ENCODE measurements at places on chromosomes 7 and 10.
A peak's percentile ranks its signal among the peaks of the same experiment; 100 is the strongest.

DNA sequence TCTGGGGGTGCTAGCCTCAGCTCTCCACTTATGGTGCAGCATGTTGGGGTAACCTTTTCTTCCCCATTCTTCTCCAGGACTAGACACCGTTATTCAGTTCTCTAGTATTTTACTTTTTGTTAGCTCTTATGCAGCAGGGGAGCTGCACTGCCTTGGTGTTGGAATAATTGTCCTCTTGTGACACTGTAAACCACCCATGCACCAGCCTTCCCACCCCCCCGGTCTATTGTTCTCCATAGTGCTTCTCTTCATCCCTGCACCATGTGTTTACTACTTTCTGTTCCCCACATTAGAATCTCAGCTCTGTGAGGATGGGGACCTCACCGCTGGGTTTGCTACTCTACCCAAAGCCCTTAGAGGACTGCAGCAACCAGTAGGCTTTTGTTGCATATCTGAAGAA lies 230.7 kb downstream of the RPS24 start:
- DNase-seq = no peak

- peak; percentile 78 for DNase-seq
Observed at GRCh38 chr10:67602268-67602950, 93.6 kb downstream of the CTNNA3 start.

GRCh38 chr7:28191751-28192150 lies 11.2 kb upstream of the JAZF1 start:
- no peak for DNase-seq

- no peak for DNase-seq
Observed at GRCh38 chr7:22295402-22296264, 61.3 kb downstream of the RAPGEF5 start.

GRCh38 chr7:94104301-94104700 lies 100.1 kb upstream of the BET1 start:
- DNase-seq = no peak

GRCh38 chr7:6705959-6706665 lies 635 bp downstream of the ZNF12 start:
- DNase-seq = no peak

GRCh38 chr10:115963848-115964247 lies 309.2 kb downstream of the GFRA1 start:
- DNase-seq = no peak

GRCh38 chr10:69703766-69704630 lies 74.0 kb downstream of the FAM241B start:
- peak; percentile 25 for DNase-seq

GRCh38 chr7:4851459-4852422 lies 10.1 kb downstream of the PAPOLB start:
- no peak for DNase-seq

DNA sequence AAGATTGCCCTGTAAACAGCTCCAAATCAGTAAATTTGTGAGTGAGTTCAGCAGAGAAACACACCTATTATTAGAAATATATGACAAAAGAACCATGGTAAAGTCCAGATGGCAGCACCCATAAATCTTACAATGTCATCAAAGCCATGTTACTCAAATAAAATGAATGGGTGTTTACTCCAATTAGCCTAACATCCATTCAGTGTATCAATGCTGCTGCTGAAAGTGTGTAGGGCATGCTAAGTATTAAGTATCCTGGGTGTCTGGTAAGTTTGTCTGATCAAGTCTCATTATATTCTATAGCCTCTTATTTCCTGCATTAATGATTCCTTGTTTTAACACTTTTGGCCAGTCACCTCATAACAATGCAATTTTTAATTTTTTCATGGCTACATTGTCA lies 185.5 kb upstream of the STEAP4 start:
- no peak for DNase-seq

GRCh38 chr10:69847458-69847857 lies 45.8 kb downstream of the COL13A1 start:
- DNase-seq = no peak

DNA sequence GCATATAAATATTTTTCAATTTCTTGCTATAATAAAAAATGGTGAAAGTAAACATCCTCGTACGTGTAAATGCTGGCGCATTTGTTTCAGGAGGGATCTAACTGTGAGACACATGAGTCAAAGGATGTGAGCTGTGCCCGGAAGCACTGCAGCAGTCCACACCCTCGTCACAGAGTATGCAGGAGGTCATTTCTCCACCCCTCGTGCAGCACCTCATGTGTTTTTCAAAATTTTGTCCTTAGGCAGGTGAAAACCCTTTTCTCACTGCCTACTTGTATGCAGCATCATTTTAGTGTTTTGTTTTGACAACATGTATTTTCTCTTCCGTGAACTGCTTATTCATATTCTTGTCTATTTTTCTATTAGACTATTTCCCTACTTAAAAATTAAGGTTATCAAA lies 162.7 kb downstream of the AVL9 start:
- no peak for DNase-seq

DNA sequence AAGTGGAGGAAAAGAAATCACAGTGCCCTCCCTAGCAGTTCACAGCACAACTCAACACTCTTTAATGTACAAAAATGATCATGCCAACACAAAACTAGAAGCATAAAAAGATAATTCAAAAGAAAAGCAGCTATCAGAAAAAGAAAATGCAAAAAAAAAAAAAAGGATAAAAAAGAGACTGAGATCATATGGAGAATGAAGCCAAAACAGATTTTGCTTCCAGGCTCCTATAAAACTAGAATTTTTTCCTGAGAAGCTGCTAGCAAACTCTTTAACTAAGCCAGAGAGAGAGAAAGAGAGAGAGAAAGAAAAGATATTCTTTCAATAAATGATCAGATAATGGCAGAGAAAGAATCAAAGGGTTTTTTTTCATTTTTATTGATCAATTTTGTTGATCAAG lies 288.0 kb upstream of the ANKRD30A start:
- no peak for DNase-seq

- DNase-seq = no peak
Observed at GRCh38 chr10:94230134-94230785, 132.5 kb downstream of the NOC3L start.

- DNase-seq = no peak
Observed at GRCh38 chr10:62352356-62352970, 21.7 kb upstream of the ZNF365 start.

GRCh38 chr10:88946200-88946599 lies 6.4 kb downstream of the ACTA2 start:
- no peak for DNase-seq

GRCh38 chr7:131627735-131628190 lies 71.3 kb upstream of the PODXL start:
- DNase-seq = no peak

DNA sequence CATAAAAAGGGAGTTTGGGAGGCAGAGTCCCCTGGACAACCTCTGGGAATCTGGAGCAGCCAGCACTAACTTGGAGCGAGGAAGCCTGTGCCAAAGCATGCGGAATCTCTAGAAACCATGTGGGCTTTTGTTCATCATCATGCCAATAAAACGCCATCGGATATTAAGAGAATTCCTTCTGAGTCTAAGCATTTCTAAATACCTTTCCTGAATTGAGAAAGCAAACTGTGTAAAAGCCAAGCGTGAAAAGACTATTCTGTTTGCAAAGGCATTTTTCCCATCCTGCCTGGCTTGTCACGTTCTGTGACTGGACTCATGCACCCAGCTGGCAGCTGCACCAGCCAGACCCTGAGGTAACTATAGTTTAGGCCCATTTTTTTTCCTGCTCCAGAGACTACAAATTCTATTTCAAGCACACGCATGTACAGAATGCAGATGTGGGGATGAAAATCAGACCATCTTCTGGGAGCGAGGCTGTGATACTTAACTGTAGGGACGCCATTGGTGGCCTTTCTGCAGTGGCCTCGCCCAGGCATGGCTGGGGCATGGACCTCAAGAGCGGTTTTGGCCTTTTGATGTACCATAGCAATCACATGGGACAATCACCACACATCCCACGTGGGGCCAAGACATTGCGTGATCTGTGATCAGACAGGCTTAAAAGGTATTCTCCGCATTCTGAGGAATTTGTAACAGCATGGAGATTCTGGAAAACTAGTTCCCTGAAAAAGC lies 218.9 kb downstream of the KIAA1217 start:
- DNase-seq = no peak

DNA sequence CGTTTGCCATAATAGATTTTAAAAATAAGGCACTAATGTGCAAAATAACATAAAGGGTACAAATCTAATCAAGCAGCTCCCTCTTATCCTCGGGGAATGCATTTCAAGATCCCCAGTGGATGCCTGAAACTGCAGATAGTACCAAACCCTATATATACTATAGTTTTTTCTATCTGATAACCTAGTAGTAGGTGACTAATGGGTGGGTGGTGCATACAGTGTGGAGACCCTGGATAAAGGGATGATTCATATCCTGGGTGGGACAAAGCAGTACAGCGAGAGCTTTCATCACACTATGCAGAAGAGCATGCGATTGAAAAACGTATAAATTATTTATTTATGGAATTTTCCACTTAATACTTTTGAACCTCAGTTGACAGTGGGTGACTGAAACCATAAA lies 464.5 kb downstream of the GRID1 start:
- no peak for DNase-seq

DNA sequence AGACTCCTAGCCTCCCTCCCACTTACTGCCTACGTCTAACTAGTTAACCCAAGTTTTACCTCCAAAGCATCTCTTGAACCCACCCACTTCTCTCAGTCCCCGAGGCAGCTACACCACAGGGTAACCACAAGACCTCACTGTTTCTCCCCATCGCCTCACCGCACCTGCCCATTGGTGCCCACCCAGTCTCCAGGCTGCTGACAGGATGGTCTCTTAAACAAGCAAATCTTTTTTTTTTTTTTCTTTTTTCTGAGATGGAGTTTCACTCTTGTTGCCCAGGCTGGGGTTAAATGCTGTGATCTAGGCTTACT lies 47.0 kb downstream of the DENND2A start:
- no peak for DNase-seq

- no peak for DNase-seq
Observed at GRCh38 chr10:117166418-117167345, 28.6 kb upstream of the VAX1 start.

DNA sequence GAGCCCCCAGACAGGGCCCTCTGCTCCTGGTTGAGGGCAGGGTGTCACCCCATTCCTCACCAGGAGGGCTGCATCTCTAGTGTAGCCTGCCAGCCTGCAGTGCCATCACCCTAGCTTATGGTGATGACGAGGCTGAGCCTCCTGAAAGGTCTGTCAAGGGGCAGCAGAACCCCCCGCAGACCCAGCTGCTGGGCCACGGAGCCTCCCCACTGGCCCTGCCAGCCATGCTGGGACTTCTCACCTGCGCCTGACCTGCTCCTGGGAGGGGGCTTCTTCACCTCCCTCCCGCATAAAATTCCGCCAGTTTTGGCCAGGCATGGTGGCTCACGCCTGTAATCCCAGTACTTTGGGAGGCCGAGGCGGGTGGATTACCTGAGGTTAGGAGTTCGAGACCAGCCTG lies 40.4 kb upstream of the RASGEF1A start:
- DNase-seq = no peak
